ENCODE measurements at places on chromosomes 7 and 10. TPM values are rescaled to one million over a fixed set of nuclear protein-coding genes. Genes with fewer than 3 reads are reported as not detected.

The PON3 gene
- total RNA-seq, result 23.3 TPM

DNA sequence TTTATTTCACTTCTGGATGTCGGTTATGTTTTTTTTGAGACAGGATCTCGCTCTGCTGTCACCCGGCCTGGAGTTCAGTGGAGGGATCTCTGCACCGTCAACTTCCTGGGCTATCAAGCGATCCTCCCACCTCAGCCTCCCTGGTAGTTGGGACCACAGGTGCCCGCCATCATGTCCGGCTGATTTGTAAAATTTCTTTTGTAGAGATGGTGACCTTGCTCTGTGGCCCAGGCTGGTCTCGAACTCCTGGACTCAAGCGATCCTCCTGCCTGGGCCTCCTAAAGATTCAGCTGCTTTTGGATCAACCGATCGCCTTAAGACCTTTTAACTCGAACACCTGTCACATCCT, 606 bp upstream of the RABGEF1 start:
- no peak for DNase-seq

The CASD1 gene
- total RNA-seq, result 35.1 TPM

GRCh38 chr10:72061491-72061890, 26.9 kb downstream of the SPOCK2 start:
- DNase-seq, result no peak

- no peak for DNase-seq
Measured at GRCh38 chr10:44859546-44860285, 51.4 kb upstream of the TMEM72 start.

The EPO gene
- total RNA-seq, result not detected

The OR2A1 gene
- total RNA-seq, result not detected

GRCh38 chr7:41098846-41099245, 604.0 kb downstream of the INHBA start:
- no peak for DNase-seq

DNA sequence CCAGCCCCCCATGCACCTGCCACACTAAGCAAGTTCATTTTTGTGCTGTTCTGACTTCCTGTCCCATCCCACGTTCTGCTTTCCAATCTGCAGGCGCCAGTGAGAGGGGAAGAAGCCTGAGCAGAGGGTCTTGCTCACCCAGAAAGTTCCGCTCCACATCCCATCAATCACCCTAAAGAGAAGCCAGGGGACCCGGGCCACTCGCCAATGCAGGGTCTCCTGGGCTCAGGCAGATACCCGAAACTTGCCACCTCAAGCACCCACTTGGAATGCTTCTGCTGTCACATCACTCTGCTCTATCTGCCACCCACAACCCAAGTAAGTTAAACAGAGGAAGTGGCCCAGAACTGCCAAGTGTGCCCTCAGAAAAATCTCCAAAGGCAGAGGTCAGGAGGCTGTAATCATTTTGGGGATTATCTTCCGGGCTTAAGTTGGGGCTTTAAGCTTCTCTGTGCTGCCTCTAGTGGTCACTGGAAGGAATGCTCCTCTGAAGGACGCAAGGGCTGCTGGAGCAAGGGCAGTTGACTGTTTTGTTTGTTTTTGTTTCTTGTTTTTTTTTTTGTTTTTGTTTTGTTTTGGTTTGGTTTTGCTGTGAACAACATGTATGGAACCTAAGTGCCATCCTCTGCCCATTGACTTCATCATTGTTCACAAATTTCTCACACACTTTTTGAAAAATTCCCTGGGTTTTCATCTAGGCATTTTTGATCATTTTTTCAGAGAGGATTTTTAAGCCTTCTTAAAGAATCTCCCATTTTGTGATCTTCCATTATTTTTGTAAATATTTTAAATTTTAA, 25.5 kb downstream of the PRR15 start:
- DNase-seq, result no peak

GRCh38 chr10:118827466-118828155, 72.8 kb upstream of the CACUL1 start:
- DNase-seq, result no peak

The FANK1 gene
- total RNA-seq, result 2.9 TPM

The CPA4 gene
- 0.34 TPM for total RNA-seq

GRCh38 chr10:60281331-60281730, 108.3 kb downstream of the ANK3 start:
- DNase-seq, result no peak

The STN1 gene
- 65.0 TPM for total RNA-seq

- no peak for DNase-seq
Measured at GRCh38 chr7:3955751-3956696, 655.0 kb downstream of the SDK1 start.

Measured in upper lobe of left lung (tissue), 6 donors.